NCI-H187 (cell line): ENCODE measurements at places on chromosomes 13 and 19.

- no peak for DNase-seq
Measured at GRCh38 chr13:46516599-46517338, 36.2 kb upstream of the LRCH1 start.

DNA sequence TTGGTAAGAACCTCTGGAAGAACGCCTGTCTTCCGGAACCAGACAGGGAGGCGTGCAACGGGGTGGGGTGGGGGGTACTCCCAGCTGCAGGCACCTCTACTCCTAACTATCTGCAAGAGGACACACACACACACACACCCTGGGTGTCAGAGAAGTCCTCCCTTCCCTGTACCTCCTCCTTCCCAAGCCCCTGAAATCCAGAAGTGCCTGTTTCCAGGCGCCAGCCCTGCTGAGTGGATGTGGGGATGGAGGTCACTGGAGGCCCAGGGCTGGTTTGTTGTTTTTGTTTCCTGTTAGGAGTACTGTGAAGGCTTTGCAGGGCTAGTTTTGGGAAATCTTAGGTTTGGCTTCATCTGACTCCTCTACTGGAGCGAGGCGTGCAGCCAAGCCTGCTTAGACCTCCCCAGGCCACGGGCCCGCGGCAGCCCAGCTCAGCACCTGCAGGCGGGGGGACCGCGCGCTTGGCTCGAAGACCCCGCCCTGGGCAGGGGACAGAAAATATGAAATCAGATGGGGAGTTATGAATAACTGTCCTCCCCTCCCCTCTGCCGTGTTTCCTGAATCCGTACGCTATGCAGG is 36.4 kb downstream of the SOX1 start:
- no peak for DNase-seq

DNA sequence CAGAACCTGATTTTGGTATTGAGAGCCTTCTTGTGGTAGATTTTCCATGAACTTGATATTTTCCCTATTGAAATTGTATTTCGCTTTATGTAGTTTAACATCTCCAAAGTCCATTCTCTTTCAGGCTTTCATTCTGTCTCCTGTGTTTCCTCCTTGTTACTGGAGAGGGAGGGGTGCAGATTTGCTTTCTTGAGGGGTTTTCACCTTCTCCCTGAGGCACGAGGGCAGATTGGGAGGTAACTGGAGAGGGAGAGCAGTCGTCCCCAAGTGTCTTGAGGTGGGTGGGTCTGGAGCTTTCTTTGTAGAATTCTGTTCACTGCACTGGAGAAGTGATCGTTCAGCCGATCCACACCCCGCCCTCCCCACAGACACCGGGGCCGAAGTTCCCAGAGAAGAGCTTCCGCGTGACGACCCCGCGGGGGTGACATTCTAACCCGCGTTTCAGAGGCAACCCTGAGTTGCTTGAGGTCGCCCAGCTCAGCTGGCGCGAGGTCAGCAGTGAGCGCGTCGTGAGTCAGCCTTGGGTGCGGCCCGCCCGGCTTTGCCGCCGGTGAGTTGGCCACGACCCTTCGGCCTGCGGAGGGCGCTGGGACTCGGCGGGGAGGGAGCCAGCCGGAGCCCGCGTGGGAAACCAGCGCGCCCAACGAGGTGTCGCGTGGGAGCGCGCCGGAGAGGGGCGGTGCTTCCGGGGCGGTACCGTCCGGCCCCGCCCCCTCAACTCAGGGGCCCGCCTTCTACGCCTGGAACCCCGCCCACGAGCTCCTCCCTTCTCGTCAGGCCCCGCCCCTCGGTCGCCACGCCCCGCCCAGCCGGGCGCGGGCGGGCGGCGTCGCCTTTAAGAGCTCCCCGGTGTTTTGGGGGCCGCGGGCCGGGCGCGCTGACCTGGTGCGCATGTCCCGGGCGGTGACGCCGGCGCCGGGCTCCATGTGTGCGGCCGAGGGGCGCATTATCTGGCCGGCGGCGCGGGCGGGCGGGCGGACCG is at the start of gene GATAD2A:
Gene GATAD2A, plus strand, starts transcription at position 797 of the 982 bp plus-strand sequence. CDS start 59,671 bp downstream, outside the sequence.
- peak; percentile 47 for DNase-seq

DNA sequence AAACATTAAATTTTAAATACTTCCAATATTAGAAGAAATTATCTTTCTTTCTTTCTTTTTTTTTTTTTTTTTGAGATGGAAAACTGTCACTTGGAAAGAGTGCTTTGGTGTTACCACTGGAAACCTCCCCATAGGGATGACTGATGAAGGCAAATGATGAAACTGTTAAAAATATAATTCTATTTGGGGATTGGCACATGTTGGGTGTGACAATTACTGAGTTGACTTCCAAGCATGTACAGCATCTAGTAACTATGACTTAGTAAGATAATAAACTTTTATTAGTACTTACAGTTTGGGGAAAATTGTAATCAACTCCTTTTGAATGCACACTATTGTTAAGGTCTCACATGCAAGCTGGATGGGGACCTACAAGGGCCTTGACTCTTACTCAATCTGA is 592.5 kb downstream of the KCTD12 start:
- DNase-seq, result no peak

DNA sequence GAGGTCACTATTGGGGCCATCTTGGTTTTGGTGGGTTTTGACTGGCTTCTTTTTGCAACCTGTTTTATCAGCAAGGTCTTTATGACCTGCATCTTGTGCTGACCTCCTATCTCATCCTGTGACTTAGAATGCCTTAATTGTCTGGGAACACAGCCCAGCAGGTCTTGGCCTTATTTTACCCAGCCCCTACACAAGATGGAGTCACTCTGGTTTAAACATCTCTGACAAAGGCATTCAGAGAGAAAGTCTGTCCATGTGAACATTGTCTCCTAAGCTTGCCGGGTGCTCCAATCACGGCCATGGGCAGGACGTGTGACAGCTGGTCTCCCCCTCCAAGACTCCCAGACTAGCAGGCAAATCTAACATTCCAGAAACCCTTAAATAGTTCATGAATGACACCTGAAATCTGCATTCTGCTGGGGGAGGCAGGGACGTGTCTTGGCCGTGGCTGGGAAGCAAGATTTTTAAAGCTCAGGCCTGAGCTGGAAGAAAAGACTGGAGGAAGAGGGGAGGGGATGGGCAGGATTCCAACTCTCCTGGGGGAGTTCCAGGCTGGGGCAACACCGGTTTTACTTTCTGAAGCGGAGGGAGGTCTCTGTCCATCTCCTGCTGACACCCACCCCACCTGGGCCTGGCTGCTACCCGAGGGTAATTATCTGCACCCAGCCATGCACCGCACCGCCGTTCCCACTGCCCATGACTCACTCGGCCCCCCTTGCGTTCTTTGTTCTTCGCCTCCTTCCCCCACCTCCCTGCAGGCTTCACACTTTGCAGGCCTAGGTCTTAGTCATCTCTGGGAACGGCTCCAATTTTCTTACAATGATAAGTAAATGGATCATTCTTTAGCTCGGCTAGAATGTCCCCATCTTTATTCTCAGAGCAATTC is 11.6 kb upstream of the OR1M1 start:
- DNase-seq, result no peak

GRCh38 chr13:42990291-42991232 is 1.5 kb downstream of the EPSTI1 start:
- no peak for DNase-seq

DNA sequence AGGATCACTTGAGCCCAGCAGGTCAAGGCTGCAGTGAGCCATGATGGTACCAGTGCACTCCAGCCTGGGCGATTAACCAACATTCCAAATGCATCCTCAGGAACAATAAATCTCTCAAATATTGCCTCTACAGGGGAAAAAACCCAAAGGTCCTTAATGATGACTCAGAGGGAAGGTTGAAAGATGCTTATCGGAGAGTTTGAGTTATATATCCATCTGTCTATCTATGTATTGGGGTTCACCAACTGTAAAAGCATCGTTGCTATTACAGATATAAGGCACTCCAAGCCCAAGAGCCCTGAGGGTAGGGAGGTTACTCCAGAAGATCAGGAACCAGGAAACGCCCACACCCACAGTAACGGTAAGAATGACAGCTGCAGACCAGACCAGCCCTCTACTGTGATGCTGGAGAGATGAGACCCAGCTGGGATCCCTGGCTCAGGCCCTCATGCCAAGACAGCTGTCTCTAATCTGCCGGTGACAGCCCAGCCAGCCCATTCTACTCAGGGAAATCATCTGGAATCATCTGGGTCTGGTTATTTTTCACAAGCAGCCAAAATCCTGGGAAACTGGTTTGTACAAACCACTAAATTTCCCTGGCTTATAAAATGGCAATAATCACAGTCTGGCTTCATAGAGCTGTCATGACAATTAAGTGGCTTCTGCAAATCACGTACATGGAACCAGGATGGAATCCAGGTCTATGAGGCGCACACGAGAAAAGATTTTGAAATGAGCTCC is 23.8 kb downstream of the TEX101 start:
- DNase-seq, result no peak
